ENCODE measurements at places on chromosomes 5 and 9.

DNA sequence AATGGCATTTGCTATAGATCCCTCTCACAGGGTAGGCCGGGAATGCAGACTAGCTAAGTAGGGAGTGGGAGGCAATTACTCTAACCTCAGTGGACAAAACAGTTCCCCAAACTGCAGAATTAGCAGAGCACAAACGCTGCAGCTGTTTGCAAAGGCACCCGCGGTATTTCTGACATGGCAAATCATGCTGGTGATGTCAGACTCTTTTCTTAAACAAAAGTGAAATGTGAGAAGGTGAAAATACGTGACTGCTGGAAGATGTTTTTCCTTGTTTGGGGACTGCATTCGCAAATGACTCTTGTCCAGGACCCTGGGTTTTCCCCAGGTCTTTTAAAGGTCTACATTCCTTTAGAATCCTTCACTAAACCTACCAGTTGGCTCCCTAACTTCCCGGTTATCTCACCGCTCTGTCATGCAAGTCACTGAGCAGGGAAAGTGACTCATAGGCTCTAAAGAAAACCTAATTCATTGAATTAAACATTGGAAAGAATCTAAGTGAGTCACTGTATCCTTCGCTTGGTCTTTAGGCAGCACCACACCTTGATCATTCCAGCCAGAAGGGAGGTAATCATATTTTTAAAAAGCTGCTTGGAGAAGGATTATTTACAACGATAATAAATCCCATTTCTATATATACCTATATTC lies 91.5 kb upstream of the DNAH5 start:
- DNase-seq, result no peak

DNA sequence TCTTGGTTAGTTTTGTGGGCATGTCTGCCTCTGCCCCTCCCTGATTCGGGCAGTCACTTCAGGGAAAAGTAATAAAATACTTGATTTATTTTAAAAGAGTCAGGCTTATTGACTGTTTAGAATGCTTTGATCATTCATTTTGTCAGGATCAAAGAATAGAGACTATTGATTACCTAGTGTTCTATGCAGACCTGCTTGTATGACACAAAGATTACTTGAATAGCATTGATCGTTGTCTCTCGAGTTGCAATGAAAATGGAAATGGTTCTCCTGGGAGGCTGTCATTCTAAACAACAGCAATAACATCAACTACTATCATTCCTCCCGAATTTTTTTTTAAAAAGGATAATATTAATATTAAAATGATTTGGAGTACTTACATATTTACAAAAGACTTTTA lies 133.2 kb upstream of the DMAC1 start:
- DNase-seq, result no peak

GRCh38 chr5:139262059-139262741 lies 31.3 kb upstream of the MATR3 start:
- no peak for DNase-seq

DNA sequence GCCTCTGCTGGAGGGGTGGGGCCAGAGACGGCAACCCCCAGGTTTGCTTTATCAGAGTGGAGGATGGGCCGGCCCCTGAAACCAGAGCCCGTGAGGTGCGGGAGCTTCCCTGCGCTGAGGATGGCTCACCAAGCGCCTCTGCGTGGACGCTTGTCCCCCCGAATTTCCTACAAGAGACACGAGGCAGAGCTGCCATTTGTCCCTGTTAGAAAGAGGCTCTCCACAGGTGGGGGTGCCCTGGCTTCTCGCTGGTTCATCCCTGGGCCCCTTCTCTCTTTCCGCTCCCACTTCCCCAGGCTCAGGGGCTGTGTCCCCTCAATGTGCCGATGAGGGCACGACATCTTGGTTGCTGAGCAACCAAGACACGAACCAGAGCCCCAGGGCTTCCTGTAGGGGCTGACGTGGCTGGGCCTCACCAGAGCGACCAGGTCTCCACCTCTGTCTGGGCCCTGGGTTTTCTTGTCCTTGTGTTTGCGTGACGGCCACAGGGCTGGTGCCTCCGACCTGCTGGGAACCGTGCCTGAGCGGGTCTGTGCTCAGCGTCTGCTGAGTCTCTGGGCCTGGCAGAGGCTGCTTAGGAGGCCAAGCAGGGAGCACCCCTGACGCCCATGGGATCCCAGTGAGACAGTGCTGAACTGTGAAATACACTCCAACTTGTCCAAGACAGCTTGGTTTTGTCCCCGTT lies 119.6 kb upstream of the COL5A1 start:
- no peak for DNase-seq
